COLO829 (cell line): ENCODE measurements at places on chromosomes 12 and 14.

DNA sequence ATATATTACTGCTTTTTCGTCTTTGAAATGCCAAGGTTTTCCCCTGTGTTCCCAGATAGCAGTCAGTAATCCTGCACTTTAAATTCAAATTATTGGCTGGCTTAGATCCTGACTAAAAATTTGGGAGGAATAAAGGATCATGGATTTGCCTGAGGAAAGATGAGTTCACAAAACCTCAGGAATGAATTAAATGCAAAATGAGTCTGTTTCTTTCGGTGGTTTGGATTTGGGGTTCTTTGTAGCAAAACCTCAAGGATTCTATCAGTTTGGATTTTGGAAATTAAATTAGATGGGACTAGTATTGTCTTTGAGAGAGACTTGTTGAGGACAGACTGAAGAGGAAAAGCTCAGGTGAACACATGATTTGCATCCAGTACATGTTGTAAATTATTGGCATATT lies 36.1 kb downstream of the PPFIBP1 start:
- no peak for DNase-seq

GRCh38 chr12:101001669-101002068 lies 207.1 kb downstream of the ANO4 start:
- DNase-seq: no peak

DNA sequence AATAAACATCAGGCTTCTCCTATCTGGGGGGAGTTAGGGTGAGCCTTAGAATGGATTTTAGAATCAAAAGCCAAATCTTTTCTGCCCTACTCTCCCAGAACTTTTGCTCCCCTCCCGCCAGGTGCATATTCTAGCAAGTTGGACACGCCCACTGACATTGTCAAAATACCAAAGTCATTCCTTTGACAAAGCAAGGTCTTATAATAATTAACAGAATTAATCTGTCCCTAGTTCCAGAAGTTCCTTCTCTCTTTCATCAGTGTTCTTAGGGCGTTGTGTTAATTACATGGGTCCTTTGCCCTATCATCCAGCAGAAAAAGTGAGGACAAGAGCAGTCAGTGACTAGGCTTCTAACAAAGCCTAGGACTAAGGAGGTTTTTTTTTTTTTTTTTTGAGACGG lies 2.4 kb downstream of the PRR13 start:
- DNase-seq: no peak

DNA sequence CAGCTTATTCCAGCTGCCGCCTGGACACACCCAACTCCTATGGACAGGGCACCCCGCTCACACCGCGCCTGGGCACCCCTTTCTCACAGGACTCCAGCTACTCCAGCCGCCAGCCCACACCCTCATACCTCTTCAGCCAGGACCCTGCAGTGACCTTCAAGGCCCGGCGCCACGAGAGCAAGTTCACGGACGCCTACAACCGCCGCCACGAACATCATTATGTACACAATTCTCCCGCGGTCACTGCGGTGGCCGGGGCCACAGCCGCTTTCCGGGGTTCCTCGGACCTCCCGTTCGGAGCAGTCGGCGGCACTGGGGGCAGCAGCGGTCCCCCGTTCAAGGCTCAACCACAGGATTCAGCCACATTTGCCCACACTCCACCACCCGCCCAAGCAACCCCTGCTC lies 5.9 kb downstream of the SETD1B start:
- DNase-seq: no peak

DNA sequence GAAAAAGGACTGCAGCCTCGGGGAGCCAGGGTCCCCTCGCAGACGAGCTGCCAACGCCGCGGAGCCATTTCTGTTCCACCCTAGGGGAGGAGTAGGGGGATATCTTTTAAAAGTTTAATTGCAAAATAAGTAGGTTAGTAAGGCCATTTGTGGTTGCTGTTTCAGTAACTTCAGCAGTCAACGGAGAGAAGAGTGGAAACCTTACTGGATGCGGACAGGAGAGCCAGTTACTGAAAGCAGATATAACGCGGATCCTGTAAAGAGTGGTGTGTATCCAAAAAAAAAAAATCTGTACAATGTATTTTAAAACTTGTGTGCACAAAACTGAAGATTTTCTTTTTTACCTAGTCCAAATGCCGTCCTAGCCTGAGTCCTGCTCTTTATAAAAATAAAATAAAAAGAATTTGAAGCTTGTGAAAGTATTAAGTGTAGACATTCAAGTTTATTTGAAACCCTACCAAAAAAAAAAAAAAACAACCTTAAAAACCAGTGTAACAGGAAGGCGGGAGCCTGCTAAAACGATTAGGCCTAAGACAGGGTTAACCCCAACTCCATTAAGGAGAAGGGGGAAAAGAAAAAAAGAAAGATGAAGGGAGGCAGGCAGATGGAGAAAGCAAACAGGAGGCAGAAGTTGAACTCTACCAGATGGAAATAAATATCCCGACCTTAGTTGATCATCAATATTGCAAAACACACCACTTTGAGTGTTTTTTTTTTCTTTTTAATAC lies 1.0 kb upstream of the BTG1 start:
- DNase-seq: no peak

DNA sequence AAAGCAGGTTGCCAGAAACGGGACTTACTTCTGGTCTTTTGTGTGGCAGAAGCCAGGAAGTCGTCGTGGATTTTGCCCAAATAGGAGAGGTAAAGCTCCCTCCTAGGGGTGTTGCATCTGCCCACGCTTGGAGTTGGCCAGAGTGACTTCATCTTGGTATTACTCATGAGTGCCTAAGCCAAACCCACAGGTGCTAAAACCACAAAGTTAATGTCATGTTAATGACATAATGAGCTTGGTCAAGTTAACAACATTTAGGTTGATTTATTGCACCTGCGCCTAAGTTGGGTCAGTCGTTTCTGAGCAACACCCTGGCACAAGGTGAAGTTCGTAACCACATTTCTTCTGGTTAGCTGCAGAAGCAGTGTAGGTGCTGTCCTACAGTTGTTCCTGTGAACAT lies 225.2 kb downstream of the FUT8 start:
- DNase-seq: no peak

GRCh38 chr14:101859538-101859902 lies 98.0 kb downstream of the PPP2R5C start:
- no peak for DNase-seq

DNA sequence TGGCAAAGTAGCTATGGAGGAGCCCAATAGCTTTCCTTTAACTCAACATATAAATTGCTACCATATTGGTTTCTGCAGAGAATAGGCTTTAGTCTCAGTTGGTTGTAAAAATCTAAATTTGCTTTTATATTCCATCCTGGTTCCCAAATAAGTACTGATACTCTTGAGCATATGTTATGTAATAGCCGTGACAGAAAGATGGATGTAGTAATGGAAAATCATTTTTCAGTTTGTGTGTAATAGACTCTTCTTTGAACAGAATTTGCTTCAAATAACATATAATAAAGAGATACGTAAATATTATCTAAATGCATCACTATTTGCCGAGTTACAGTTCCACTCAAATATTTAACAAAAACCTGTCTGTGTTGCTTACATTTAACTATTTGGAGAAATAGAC lies 271.6 kb downstream of the LRFN5 start:
- no peak for DNase-seq

DNA sequence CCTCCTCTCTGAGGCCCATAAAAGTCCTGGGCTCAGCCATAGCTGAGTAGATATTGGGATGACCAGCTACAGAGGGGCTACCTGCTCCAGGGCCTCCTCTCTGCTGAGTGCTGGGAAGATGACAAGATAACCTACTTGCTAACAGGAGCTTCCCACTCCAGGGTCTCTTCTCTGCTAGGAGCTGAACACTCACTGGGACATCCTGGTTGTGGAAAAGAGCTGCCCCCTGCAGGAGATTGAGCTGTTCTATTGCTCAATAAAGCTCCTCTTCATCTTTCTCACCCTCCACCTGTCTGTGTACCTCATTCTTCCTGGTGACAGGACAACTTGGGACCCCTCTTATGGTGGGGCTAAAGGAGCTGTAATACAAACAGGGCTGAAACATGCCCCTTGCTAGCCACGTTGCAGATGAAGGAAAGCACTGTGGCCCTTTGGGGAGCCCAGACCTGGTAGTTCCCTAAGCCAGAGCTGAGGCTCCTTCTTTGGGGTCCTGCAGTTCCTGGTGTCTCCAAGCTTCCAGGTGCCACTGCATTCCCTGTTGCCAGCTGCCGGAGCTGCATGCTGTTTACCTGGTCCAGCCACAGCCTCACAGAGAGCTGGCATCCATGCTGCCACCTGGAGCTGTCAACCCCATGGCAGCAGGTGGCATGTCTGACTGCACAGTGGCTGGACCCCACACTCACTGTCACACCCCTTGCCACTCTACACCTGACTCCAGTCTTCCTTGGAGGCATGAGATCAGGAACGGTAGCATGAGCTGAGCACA lies 598.5 kb upstream of the LMO3 start:
- DNase-seq: no peak

DNA sequence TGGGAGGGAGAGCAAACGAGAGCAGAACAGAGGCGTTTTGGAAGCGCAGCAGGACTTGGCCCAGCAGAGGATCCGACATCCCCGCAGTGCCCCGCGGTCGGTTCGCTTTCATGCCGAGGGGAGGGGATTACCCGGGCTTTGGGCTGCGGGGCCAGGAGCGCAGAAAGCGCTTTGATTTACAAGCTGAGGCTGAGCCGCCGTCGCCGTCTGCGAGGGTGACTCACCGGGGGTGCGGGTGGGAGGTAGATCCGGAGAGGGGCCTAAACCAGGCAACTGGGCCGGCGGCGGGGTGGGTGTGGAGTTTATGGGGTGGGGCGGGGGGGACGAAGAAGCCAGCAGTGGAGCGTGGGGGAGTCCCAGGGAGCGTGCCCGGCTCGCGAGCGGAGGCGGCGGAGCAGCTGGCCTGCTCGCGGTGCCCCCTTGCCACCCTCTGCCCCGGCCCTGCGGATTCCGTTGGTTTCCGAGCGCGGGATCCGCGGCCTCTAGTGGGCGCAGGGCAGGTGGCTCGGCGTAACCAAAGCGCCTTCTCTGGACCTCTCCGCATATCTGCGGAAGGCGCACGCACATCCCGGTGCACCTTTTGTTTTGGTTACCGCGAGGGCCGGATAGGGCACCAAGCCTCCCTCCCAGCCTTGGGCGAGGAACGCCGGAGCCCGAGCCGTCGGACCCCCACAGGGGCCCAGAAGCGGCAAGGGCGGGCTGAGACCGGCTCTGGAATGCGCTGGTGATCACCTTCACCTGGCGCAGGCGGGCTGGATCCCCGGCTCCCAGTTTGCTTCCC lies 2.6 kb downstream of the SIX4 start:
- DNase-seq: no peak

- no peak for DNase-seq
Observed at GRCh38 chr14:100150932-100151587, 8.4 kb downstream of the DEGS2 start.

DNA sequence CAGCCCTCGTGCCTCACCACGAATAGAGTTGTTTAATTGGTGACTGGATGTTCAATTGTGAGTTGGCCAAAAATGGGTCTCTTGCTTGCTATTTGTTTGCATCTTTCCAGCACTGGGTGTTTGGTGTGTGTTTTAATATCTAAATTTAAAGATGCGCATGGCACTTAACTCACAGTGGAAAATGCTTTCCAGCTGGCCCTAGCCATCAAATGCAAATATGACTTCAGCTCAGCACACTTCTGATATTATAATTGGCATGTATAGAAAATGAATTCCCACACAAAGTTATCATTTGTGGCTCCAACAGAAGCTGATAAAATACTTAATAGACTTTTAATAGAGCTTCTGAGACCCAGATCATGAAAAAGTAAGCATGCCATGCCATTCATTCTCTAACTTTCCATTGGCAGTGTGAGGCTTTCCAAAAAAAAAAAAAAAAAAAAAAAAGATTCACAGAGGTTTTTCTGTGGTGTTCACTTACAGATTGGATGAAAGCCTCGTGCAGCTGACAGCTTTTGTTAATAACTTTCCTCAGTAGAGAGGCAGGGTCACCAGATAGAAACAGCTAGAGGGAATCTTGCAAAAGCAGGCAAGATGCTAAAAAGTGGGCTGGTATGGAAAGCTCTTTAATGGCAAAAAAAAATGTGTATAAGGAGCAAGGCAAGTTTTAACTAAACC lies 425.2 kb downstream of the GALC start:
- DNase-seq: no peak

- no peak for DNase-seq
Observed at GRCh38 chr14:51719955-51720354, 68.2 kb downstream of the FRMD6 start.

- no peak for DNase-seq
Observed at GRCh38 chr12:131776237-131776889, 51.8 kb upstream of the MMP17 start.

DNA sequence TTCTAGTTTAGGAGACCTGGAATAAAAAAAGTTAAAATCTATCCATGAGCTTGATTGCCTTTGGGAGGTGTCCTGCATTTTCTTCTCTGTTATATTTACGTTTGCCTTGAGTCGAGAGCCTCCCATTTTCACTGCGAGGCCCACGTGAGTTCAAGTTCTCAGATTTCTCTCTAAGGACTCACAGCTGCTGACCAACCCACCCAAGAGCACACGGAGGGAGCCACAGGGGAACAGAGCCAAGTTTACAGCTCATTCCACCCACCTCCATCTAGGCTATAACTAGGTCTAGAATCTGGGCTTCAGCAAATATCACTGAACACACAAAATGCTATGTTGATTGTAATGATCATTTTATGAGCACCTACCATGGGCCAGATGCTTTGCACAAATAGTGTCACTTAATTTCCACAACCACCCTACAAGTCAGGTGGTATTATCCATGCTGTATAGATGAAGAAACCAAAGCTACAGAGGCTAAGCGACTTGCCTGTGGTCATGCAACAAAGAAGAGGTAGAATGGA lies 16.7 kb downstream of the ALDH1L2 start:
- no peak for DNase-seq

GRCh38 chr12:72189266-72189665 lies 82.9 kb upstream of the TRHDE start:
- no peak for DNase-seq

DNA sequence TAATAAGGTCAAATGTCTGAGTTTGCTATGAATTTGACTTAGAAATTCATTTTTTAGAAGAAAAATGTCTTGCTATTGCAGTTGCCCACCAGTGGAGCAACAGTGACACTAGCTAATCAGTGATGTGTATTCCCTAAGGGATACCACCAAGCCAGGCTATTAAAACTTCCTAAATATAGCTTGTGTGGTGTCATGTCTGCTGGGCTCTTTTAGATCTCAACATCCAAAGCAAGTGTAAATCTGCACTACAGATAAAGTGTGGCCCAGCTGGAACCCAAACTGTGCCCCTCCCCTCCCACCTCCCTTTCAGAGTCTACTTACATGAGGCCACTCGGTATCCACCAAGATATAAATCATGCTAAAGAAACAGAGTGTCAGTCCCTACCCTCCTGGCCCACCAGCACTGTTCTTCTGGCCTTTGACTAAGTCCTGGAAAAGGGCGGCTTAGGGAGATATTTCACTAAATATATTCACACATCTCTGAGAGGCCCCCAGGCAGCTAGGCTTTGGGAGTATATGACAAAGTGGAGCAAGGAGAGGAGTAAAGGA lies 53.8 kb downstream of the SLC35F4 start:
- DNase-seq: no peak

- DNase-seq: no peak
Observed at GRCh38 chr12:56222531-56222895, 791 bp upstream of the RNF41 start.

GRCh38 chr12:117189725-117190209 lies 503 bp downstream of the FBXO21 start:
- DNase-seq: peak; percentile 28

- no peak for DNase-seq
Observed at GRCh38 chr14:95699412-95699811, 13.2 kb downstream of the TCL1B start.
